ENCODE measurements at places on chromosomes 13 and 19. TPM values are rescaled to one million over a fixed set of nuclear protein-coding genes. Genes with fewer than 3 reads are reported as not detected.
A peak's percentile ranks its signal among the peaks of the same experiment; 100 is the strongest.

Gene UQCR11
- 123 TPM for total RNA-seq

- peak; percentile 83 for DNase-seq
Observed at GRCh38 chr19:3580156-3580934, 4.9 kb upstream of the GIPC3 start.

Gene CEACAM19
- not detected for total RNA-seq

DNA sequence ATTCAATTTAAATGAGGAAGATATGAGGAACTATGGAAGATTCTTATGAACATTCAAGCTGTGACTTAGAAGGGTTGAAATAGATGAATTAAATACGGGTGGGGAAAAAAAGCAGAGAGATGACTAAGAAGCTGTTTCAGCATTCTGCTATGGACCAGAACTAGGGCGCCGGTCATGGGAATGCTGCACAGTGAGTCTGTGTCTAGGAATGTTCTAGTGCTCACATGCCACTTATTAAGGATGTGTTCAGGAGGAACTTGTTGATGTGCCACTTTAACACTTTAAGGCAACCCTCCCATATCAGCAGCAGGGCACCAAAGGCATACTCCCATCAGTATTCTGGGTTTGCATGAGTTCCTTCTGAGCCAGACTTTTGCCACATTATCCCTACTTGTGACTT is 152.1 kb downstream of the POSTN start:
- peak; percentile 66 for DNase-seq

Gene HAUS5
- 19.7 TPM for total RNA-seq

DNA sequence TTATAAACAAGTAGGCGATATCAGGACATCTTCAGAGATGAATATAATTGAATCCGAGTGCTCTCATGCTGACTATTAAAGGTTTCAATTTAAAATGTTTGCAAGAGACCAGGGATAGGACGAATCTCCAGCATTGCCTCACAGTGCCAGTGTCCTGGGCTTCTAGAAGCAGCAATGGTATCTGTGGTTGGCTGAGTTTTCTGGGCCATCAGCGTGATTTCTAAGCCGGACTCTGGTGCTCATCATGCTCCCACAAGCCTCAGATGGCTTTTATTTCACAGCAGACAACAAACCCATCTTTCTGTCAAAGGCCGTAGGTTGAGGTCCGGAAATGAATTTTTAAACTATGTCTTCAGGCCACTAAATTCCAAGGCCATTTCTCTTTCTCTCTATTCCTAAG is 187.7 kb downstream of the FOXO1 start:
- no peak for DNase-seq
